ENCODE measurements at places on chromosomes 12 and 14.

DNA sequence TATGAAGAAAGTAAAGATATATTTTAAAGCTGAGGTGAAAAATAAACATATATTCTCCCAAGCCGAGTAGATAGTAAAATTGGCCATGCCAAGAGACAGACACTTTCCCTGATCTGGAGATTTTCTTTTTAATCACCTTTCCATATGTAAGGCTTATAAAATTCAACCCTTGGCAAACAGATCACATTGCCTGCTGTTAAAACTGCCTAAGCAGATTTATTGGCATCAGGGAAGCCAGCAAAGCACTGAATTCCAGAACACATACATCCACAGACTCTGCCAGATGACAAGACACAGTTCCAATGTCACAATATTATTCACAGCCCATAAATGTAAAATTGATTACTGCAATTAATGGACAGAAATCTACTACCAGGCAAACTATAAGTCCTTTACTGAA lies 78.2 kb upstream of the GARIN2 start:
- DNase-seq, result no peak

- no peak for DNase-seq
Measured at GRCh38 chr12:119202544-119202943, 23.8 kb downstream of the HSPB8 start.

GRCh38 chr12:100450735-100451134 lies 22.9 kb upstream of the NR1H4 start:
- DNase-seq, result no peak

GRCh38 chr12:127381043-127381668 lies 885.8 kb upstream of the TMEM132C start:
- DNase-seq, result no peak

DNA sequence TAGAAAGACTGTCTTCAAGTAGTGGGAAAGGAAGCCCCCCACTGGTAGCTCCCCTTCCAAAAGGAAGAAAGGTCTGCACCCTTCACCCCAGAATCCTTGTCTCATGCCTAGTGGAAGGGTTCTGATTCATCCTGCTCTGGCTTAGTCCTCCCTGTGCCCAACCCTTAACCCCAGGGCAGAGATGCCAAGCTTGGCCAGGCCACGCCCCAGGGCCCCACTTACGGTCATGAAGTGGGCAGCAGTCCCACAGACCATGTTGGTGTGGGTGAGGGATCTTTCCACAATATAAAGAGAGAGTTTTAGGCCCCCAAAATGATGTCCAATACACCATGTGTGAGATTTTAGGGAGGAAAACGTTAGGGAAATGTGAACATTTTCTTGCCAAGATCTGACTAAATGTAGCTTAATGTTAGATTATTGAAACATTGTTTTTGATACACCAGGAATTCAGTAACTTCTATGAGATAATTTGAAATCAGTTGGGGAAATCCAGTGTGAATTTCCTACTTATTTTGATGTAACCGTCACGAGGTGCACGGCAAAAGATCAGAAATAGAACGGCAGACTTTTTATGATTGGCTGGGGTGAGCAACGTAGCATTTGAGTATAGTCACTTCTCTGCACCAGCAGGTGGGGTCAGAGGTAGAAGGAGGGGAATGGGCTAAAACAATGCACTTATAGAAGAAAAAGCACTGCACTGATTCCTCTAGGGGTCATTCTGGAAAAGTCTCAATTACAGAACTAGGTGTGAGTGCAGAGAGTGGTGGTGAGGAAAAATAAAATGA lies 8.2 kb upstream of the SSPN start:
- no peak for DNase-seq
